Activated CD8-positive, alpha-beta T cell treated with anti-CD3 and anti-CD28 coated beads for 36 hours (primary cell): ENCODE measurements at places on chromosomes 3 and 15. TPM values are rescaled to one million over a fixed set of nuclear protein-coding genes. Genes with fewer than 3 reads are reported as not detected.

DNA sequence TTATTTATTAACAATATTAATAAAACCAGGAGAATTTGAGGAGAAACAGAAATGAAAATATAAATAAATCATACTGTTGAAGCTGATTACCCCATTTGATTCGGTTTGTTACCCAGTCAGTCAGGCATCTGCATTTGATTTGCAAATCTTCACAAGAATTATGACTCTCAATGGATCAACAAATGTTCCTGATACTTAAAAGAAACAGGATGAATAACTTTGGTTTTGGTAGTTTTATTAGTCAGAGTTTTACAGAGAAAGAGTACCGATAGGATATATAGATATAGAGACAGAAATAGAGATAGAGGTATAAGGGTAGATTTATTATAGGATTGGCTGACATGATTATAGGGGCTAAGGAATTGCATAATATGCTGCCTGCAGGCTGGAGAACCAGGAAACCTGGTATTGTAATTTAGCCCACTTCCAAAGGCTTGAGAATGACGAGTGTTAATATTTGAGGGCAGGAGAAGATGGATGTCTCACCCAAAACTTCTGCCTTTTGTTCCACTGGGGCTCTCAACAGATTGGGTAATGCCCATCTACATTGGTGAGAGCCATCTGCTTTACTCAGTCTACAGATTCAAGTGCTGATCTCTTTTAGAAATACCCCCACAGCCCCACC lies 241.6 kb upstream of the COL8A1 start:
- no peak for DNase-seq
- no peaks in the 10 kb centered on the region for H3K4me1 ChIP-seq
- no peak overlapping the region for H3K4me3 ChIP-seq

GRCh38 chr15:98150536-98150935 lies 190.0 kb downstream of the ARRDC4 start:
- H3K27ac ChIP-seq = no peak overlapping the region
- no peaks in the 10 kb centered on the region for H3K4me1 ChIP-seq
- H3K4me3 ChIP-seq = no peak overlapping the region

GRCh38 chr15:47820057-47820746 lies 102.9 kb downstream of the SEMA6D start:
- DNase-seq = no peak
- no peak overlapping the region for H3K4me3 ChIP-seq
- H3K4me1 ChIP-seq = no peaks in the 10 kb centered on the region
- no peak overlapping the region for H3K27ac ChIP-seq

DNA sequence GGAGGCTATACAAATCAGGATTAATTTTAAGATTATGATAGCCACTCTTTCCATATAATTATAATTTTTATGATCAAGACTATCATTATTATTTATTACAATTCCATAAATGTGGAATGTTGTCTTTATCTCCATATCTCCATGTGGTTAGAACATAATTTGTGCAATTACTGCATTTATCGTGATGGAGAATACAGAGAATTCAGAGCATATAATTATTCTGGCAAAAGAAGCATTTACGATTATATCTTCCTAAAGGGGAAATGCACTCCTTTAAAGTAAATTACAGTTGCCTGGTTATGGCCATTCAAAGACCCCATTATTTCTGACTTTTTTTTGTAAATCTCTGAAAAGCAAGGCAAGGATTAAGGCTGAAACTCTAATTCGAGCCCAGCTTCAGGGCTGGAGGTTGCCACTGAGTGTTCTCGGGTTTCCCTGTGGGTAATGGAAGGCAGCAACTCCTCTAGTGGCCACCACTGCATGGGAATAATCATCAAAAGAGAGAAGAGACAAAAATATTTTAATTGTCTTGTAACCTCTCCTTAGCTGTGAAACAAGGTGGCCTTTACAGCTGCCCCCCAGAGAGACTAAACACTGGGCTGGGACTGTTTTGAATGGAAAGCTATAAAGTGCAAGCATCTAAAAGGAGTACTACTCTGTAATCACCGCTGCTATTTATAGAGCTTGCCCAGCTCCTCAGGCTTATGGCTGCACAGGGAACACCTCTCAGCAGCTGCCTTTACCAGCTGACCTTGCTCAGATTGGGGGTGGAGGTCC lies 59.8 kb upstream of the PRTG start:
- H3K4me3 ChIP-seq = no peak overlapping the region
- no peak overlapping the region for H3K27ac ChIP-seq
- DNase-seq = no peak
- peaks cover 8% of the 10 kb centered on the region for H3K27me3 ChIP-seq
- H3K36me3 ChIP-seq = no peaks in the 10 kb centered on the region

The CSTA gene
- not detected for total RNA-seq

The FBXL22 gene
- 0.63 TPM for total RNA-seq
